Smooth muscle cell of trachea (primary cell): ENCODE measurements at places on chromosomes 5 and 9. TPM values are rescaled to one million over a fixed set of nuclear protein-coding genes. Genes with fewer than 3 reads are reported as not detected.

The PCAT7 gene
- 0.17 TPM in 1 of 2 replicates, not detected in the other for total RNA-seq

The SLC2A8 gene
- total RNA-seq = 8.4 and 15.7 TPM in 2 replicates

The AGXT2 gene
- total RNA-seq = 0.17 TPM in 1 of 2 replicates, not detected in the other

The SERINC5 gene
- total RNA-seq = 12.2 and 14.1 TPM in 2 replicates

The SPATA31D1 gene
- not detected in 2 replicates for total RNA-seq
